SW 1271 (cell line): ENCODE measurements at places on chromosomes 7 and 10.

- DNase-seq, result peak; percentile 54
These were observed 69.0 kb downstream of the ADD3 start for GRCh38 chr10:110076559-110077318.

- DNase-seq, result no peak
These were observed 178.3 kb downstream of the PTN start for GRCh38 chr7:137165241-137165640.

DNA sequence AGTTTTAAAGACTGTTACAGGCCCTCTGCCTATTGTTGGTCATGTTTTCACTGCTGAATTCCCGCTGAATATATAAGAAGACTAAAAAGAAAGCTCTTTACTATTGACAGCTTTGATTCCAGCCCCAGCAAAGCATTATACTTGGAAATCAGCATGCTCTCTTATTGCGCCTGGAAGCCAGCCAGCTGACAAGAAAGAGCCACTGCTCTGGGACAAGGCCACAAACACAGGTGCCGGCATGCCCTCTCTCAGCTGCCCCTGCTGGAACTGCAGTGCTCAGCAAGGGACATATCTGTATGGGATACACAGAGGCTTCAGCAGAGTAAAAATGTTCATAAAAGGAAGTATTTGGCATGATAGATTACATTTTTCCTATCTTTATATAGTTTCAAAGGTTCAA, 523.9 kb downstream of the ADRA2A start:
- no peak for DNase-seq

- no peak for DNase-seq
These were observed at the start of gene FOXK1 for GRCh38 chr7:4681886-4682620. FOXK1 (plus strand) TSS chr7:4682295; CDS start chr7:4682309, 14 bp downstream.

DNA sequence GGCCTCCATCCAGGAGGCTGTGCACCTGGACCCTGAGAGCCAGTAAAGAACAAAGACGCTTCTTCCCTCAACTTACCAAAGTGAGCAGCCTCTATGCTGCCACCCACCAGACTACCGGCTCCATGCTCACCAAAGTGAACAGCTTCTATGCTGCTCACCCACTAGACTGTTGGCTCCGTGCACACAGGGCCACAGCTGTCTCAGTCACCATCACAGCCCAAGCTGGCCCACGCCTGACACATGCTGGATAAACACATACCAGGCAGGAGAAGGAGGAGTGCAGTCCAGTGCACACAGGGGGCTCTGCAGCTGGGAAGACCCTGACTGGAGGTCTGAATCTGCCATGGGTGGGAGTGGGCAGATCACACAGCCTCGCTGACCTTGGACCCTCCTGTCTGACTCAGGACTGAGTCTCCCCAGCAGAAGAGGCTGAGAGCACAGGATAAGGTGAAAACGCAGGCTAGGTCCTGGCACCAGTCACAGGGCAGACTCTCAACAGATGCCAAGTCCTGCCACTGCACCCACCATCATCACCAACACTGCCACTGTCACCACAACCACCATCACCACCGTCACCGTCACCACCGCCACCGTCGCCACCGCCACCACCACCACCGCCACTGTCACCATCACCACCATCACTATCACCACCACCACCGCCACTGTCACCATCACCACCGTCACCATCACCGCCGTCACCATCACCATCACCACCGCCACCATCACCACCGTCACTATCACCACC, 130.9 kb downstream of the MAD1L1 start:
- DNase-seq, result no peak

DNA sequence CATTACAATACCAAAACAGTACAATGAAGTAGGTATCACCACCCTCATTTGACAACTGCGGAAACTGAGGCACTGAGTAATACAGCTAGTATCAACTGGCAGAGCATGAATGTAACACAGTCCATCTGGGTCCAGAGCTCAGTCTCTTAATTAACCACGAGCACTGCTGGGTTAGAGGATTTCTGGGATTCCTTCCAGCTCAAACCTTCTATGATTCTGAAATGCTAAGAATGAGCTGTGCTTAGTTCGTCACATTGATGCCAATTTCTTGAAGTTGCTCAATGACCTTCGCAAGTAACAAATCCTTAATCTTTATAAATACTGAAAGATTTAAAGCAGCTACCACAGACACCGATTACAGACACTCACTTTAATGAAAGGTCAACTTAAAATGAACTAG, 62.5 kb downstream of the SGMS1 start:
- DNase-seq, result no peak

DNA sequence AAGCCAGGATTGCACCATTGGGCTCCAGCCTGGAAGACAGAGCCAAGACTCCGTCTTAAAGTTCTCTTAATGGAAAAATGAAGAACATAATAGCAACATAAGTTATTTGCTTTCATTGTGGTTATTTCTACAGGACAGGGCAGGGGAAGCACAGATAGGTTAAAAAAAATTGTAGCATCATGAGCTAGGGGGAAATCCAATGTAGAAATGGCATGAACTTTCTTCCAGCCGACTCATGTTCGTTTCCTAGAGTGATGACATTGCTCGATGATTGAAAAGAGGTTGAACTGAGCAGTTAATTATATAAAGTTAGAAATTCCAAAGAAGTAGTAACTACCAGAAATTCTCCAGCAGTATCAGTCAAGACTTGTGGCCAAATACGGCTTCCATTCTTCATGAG, 64.9 kb downstream of the DAGLB start:
- no peak for DNase-seq

- DNase-seq, result no peak
These were observed 47.0 kb downstream of the PTPRZ1 start for GRCh38 chr7:121919986-121920385.
